Thoracic aorta (tissue), 2 donors: ENCODE measurements at places on chromosomes 3 and 15.

DNA sequence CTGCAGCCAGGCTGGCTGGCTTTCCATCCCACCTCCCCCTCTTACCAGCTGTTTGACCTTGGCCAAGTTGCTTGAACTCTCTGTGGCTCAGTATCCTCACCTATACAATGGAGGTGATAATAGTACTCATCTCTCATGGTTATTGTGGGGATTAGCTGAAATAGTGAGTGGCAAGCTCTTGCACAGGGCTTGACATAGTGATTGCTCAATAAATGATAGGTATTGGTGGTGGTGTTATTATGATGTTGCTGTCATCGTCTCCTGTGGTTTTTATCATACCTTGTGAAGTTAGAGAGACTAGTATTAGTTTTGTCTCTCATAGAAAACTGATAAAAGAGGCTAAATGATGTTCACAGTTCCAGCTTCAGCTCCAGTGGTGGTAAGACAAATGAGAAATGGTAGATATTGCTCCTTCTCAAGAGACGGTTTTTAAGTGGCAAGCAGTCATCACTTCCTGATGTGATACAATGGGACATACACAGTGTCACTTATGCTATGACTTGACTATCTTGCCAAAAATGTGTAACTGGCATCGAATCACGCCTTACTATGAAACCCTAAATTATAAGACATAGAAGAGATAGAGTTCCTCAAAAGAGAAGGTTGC lies 12.1 kb upstream of the UBE2E1 start:
- no peak for DNase-seq

DNA sequence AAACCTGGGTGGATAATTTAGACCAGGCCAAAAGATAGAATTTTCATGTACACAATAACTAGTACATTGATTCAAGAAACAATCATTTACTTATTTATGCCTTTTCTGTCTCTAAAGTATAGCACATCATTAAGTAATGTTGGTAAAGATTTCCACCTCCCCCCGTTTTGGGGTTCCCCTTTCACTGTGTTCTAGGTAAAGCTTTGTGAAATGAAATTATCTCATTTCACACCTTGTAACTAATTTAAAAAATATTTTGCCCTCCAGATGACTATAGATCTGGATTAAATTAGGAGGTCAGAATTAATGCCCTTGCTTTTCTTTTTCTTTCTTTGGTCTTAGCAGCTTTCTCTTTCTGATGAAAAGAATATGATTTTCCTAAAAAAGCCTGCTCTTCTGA lies 328.5 kb upstream of the TBC1D5 start:
- no peak for DNase-seq

DNA sequence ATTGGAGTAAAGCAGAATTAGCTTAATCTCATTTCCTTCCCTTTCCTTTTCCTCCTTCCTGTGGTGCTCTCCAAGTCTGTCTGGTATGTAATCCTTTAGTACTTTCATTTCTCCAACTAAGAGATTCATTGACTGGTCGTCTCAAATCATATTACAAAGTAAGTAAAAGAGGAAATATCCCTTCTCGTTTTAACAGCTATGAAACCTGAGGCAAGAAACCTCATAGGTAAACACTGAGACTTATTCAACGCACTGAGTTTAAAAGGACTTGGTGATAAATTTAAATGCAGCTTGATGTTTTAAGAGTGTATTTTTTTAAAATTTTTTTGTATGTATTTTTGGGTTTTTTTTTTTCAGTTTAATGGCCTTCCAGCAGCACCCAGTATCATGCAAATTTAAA lies 117.2 kb upstream of the LRRC3B start:
- no peak for DNase-seq

- no peak for DNase-seq
Measured at GRCh38 chr3:29643034-29643425, 362.2 kb downstream of the RBMS3 start.

- no peak for DNase-seq
Measured at GRCh38 chr15:90318591-90318990, 33.5 kb upstream of the ZNF774 start.

DNA sequence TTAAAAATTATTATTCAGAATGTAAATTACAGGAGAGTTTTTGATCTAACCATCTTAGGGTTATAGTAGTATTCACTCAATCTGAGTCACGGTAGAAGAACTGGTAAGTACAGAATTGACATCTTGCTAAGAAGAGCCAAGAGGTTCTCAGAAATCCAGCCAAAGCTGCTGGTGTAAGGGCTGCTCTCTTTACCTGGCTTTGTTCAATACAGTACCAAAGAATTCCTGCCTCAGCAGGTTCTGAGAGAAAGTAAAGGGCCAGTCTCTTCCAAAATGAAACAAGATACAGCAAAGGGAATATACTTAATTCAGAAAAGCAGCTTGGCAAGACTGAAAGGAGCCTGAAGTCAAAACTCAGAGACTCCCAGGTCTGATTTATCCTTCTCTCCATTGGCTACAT lies 193.1 kb downstream of the TNIK start:
- no peak for DNase-seq

GRCh38 chr15:44782516-44782915 lies 46.2 kb downstream of the TRIM69 start:
- no peak for DNase-seq
